ENCODE measurements at places on chromosomes 5 and 9.

GRCh38 chr5:158534203-158534602 is 565.5 kb downstream of the EBF1 start:
- H3K36me3 ChIP-seq = no peaks in the 10 kb centered on the region
- H3K27ac ChIP-seq = no peak overlapping the region
- peaks cover 7% of the 10 kb centered on the region for H3K4me1 ChIP-seq
- H3K4me3 ChIP-seq = no peak overlapping the region

- no peaks in the 10 kb centered on the region for H3K27me3 ChIP-seq
- DNase-seq = no peak
- H3K4me1 ChIP-seq = peaks cover 16% of the 10 kb centered on the region
- H3K4me3 ChIP-seq = no peak overlapping the region
Measured at GRCh38 chr9:124280176-124280691, 22.5 kb downstream of the NEK6 start.

GRCh38 chr5:121160591-121160990 is 691.1 kb upstream of the FTMT start:
- H3K4me3 ChIP-seq = no peak overlapping the region
- no peaks in the 10 kb centered on the region for H3K4me1 ChIP-seq
- no peak overlapping the region for H3K27ac ChIP-seq
- H3K27me3 ChIP-seq = no peaks in the 10 kb centered on the region
- no peak for DNase-seq
- H3K36me3 ChIP-seq = no peaks in the 10 kb centered on the region

- no peaks in the 10 kb centered on the region for H3K27me3 ChIP-seq
- H3K4me3 ChIP-seq = no peak overlapping the region
- no peaks in the 10 kb centered on the region for H3K36me3 ChIP-seq
- H3K27ac ChIP-seq = no peak overlapping the region
- H3K4me1 ChIP-seq = no peaks in the 10 kb centered on the region
- no peak for DNase-seq
Measured at GRCh38 chr9:135612437-135612836, 26.9 kb downstream of the GLT6D1 start.

- peaks cover 59% of the 10 kb centered on the region for H3K27me3 ChIP-seq
- H3K4me1 ChIP-seq = peaks cover 4% of the 10 kb centered on the region
- no peaks in the 10 kb centered on the region for H3K36me3 ChIP-seq
- no peak for DNase-seq
Measured at GRCh38 chr5:159049844-159050315, 49.8 kb downstream of the EBF1 start.

- no peaks in the 10 kb centered on the region for H3K36me3 ChIP-seq
- no peak for DNase-seq
- no peaks in the 10 kb centered on the region for H3K4me1 ChIP-seq
- no peak overlapping the region for H3K4me3 ChIP-seq
Measured at GRCh38 chr5:156031181-156031580, 295.8 kb upstream of the SGCD start.

- H3K27ac ChIP-seq = no peak overlapping the region
- no peak overlapping the region for H3K4me3 ChIP-seq
- DNase-seq = no peak
- no peaks in the 10 kb centered on the region for H3K4me1 ChIP-seq
Measured at GRCh38 chr5:178786859-178787499, 56.5 kb upstream of the ZNF354A start.

- H3K27me3 ChIP-seq = no peaks in the 10 kb centered on the region
- DNase-seq = peak; percentile 30
- H3K36me3 ChIP-seq = peaks cover 44% of the 10 kb centered on the region
- peak overlapping the region; percentile 27 for H3K27ac ChIP-seq
Measured at GRCh38 chr9:113589890-113590289, 126.4 kb downstream of the RGS3 start.

DNA sequence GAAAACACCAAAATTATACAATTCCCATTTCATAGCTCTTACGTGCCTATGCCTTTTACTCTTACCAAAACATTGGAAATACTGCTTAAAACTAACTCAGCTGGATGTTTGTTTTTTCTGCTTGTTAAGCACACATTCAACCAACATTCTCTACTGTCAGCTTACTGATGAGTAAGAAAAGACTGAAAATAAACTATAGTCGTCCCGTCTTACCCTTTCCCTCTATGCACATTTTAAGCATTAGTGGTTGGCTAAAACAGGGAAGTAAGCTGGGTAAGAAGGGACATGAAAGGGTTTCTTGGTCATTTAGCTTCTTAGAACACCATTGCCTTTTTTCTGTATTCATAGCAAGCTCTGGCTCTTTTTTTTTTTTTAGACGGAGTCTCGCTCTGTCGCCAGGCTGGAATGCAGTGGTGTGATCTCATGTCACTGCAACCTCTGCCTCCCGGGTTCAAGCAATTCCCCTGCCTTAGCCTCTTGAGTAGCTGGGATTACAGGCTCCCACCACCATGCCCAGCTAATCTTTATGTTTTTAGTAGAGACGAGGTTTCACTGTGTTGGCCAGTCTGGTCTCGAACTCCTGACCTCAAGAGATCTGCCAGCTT is 232.1 kb upstream of the PCSK5 start:
- H3K27ac ChIP-seq = no peak overlapping the region
- H3K4me3 ChIP-seq = no peak overlapping the region
- H3K4me1 ChIP-seq = no peaks in the 10 kb centered on the region

DNA sequence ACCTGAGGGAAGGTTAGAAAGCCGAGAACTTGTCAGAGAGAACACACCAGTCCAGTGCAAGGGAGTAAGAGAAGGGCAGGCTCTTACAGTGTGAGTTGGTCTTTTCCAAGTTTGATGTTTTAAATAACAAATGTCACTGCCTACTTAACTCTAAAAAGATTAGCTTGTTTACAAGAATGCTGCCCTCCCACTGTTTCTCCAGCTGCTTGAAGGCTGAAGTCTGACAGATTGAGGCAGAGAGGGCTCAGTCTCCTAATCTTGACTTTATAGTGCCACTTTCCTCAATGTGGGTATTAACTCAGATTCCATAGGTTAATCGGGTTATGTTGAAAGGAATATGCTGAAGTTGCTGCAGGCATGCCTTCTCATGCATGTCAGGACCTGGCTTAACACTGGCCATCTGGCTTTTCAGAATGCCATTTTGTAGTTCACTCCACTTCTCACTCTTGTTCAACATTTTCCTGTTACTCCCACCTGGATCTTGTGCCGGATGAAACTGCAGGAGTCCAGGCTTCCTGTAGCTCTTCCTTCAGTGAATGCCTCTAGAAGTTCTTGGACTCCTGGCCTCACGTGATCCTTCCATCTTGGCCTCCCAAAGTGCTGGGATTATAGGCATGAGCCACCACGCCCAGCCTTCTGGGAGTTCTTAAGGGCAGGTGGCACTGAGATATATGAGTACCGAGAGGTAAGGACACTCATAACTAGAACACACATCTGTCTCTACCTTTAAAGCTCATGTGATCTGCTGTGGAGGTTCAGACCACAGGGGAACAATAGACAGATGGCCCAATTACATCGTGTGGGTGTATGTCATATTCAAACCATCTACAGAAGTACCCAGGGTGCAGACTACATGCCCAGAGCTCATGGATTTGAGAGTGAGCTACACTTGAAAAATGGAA is 249.7 kb downstream of the ARHGAP26 start:
- H3K27ac ChIP-seq = no peak overlapping the region
- DNase-seq = no peak
- H3K36me3 ChIP-seq = peaks cover 24% of the 10 kb centered on the region
- H3K4me3 ChIP-seq = no peak overlapping the region

DNA sequence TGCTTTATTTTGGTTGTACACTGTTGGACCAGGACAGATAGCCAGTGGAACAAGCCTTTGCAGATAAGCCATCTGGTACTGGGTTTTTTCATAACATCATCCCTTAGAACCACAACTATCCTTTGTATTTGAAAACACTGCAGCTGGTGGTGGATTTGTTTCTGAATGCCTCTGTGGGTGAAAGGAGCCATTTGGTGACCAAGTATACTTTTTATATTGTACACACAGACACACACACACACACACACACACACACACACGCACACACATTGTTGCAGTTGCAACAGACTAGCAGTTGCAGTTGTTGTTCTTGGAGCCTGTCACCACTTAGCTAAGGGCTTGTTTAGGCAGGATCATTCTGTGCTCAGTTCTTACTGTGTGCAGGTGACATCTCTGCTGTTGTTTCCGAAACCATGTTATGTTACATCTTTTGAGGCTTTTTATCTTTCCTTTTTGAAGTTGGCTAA is 22.9 kb upstream of the CAVIN4 start:
- no peaks in the 10 kb centered on the region for H3K36me3 ChIP-seq
- H3K4me1 ChIP-seq = no peaks in the 10 kb centered on the region
- DNase-seq = no peak
- H3K4me3 ChIP-seq = no peak overlapping the region
- H3K27me3 ChIP-seq = no peaks in the 10 kb centered on the region
- H3K27ac ChIP-seq = no peak overlapping the region

DNA sequence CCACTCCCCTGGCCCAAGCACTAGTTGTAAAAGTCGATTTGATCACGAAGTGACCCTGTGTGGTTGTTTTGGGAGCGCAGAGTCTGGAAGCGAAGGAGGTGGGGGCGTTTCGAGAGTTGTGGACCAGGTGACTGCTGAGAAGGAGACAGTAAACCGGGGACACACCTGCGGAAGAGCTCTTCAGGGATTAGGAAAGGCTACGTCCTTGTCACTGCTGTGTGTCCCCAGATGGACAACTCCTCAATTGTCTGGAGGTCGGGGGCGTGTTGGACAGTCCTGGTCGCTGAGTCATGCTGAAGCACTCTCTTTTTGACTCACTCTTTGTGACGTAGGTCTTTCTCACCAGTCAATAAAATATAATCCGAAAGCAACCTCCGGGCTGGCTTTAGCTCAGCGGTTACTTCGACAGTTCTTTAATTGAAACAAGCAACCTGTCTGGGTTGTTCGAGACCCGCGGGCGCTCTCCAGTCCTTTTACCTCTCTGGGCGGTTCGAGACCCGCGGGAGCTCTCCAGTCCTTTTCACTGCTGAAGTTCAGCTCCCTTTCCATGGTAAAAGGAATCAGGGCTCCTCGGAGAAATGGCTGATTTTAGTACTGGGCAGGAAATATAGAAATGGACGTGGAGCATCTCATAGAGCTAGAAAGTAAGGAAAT is 10.8 kb downstream of the ZMAT2 start:
- peaks cover 18% of the 10 kb centered on the region for H3K4me1 ChIP-seq
- H3K4me3 ChIP-seq = peak overlapping the region; percentile 96
- H3K27ac ChIP-seq = peak overlapping the region; percentile 93
- peaks cover 5% of the 10 kb centered on the region for H3K27me3 ChIP-seq
- peak; percentile 95 for DNase-seq

GRCh38 chr5:56108246-56108645 is 113.5 kb upstream of the IL6ST start:
- H3K4me1 ChIP-seq = peaks cover 17% of the 10 kb centered on the region
- no peak overlapping the region for H3K4me3 ChIP-seq
- no peak overlapping the region for H3K27ac ChIP-seq
- no peak for DNase-seq

GRCh38 chr9:136689108-136689460 is 1.8 kb upstream of the AGPAT2 start:
- no peak for DNase-seq
- H3K4me1 ChIP-seq = peaks cover 13% of the 10 kb centered on the region
- no peaks in the 10 kb centered on the region for H3K36me3 ChIP-seq
- H3K4me3 ChIP-seq = no peak overlapping the region
- no peak overlapping the region for H3K27ac ChIP-seq

DNA sequence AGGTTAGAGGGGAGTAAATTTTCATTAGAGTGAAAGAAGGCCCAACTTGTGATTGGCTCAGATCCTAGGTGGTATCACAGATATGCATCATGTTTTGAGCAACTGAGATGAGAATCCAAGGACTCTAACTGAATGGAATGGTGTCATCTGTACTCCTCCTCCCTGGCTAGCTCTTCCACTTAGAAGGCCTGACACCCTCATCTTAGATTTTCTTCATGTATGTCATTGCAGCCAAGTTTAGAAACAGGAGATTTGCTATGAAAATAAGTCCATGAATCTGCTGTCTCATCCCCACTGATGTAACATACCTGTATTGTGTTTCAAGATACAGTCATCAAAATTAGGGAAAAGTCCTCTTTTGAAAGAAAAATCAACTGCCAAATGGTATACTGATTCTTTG is 54.4 kb downstream of the ITGA1 start:
- H3K36me3 ChIP-seq = no peaks in the 10 kb centered on the region
- H3K27me3 ChIP-seq = no peaks in the 10 kb centered on the region
- no peak for DNase-seq
- H3K27ac ChIP-seq = no peak overlapping the region

DNA sequence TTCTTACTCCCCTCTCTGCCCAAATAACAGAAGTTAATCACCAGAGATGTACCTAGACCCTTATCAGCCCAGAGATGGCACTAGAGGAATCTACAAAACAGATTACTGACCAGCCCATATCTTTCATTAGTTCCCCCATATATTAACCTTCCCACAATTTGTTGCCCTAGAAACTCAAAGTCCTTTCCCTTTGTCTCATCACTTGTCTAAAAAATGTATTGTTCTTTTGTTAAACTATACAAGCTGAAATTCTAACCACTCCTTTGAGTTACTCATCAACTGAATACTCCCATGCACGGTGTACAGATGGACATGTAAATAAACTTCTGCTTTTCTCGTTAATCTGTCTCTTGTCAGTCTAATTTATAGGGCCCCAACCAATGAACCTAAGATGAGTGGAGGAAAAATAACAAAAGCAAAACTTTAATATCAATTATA is 130.9 kb downstream of the CCDC192 start:
- H3K4me1 ChIP-seq = no peaks in the 10 kb centered on the region
- H3K27me3 ChIP-seq = peaks cover 13% of the 10 kb centered on the region
- H3K4me3 ChIP-seq = no peak overlapping the region
- DNase-seq = no peak
- H3K36me3 ChIP-seq = no peaks in the 10 kb centered on the region
- H3K27ac ChIP-seq = no peak overlapping the region

- no peaks in the 10 kb centered on the region for H3K27me3 ChIP-seq
- H3K27ac ChIP-seq = no peak overlapping the region
- no peak for DNase-seq
- no peak overlapping the region for H3K4me3 ChIP-seq
- no peaks in the 10 kb centered on the region for H3K36me3 ChIP-seq
Measured at GRCh38 chr5:4020400-4020799, 424.8 kb downstream of the IRX1 start.

DNA sequence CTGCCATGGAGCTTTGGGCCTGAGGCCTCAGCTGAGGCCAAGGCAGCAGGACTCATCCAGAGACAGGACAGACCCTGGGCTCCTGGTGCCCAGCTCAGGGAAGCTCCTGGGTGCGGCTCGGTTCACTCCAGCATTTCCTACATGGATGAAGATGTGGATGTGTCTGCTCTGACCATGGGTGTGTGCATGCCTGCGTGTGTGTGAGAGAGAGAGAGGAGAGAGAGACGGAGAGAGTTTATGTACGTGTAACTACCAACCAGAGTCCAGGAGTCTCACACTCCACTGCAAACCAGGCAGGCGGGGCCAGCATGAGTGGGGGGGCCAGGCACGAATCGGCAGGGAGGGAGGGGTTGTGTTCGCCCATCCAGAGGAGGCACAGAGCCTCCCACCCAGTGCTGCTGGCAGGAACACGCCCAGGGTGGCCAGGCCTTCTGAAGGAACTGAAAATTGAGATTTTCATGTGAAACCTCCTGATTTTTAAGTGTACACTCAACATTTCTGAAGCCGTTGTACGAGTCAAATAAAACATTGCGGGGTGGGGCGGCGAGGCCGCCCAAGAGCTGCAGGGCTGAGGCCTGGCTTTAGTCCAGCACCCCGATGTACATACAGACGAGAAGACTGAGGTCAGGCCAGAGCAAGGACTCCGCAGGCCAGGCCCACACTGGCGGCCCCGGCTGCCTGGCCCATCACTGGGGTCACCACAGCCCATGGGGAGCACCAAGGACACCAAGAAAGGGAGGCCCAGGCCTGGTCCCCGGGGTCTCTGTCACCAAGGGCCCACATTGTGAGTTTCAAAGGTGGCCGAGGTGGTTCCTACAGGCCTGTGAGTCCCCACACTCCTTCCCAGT is 88.7 kb downstream of the ADAMTS2 start:
- H3K4me1 ChIP-seq = no peaks in the 10 kb centered on the region
- peaks cover under 1% of the 10 kb centered on the region for H3K27me3 ChIP-seq
- no peak overlapping the region for H3K4me3 ChIP-seq
- no peaks in the 10 kb centered on the region for H3K36me3 ChIP-seq
- H3K27ac ChIP-seq = no peak overlapping the region
- no peak for DNase-seq

All from activated CD8-positive, alpha-beta T cell treated with anti-CD3 and anti-CD28 coated beads, Interleukin-2, amount 10 ng/mL, durations not matched to agents 7 days and 5 days (primary cell).